ENCODE measurements at places on chromosomes 1 and 21.

GRCh38 chr1:158732524-158732923 is 12.0 kb upstream of the OR6K3 start:
- DNase-seq = no peak

DNA sequence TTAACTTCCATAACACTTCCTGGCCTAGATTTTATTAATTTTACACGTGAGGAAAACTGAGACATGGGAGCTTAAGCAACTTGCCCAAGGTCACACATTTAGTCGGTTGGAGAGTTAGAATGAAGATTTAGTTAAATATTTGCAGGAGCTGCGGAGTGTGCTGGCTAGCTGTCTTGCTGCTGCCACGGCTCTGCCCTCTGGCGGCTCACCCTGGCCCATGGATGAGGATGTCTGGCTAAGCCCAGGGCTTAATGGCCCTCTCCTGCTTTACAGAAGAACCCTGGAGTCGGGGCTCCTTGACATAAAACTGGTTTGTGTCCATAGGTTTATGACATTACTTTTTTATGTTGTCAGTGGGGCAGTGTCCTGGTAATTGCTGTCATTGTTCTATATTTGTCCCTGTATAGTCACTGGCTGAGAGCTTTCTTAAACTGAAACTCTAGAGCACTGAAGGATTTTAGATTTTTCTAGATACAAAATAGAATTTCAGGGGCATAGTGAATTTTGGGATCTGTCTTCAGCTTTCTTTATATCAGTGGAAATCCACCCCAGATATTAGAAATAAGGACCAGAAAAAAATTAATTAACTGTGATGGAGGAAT is 88.9 kb upstream of the WLS start:
- DNase-seq = peak; percentile 73

DNA sequence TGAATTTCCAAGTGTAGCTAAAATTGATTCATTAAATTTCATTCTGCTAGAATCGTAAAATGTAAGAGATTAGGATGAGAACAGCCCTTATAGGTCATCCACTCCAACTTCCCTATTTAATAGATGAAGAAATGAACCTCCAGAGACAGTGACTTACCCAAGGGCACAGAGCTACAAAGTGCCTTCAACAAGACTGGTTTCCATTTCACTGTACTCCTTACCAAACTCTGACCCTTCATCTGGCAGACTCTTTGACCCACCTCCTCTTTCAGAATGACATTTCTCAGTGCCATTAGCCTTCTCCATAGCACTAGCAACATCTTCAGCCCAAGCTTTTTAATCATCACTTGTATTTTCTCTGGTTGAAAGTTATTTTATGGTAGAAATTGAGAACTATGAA is 161.3 kb downstream of the NEK7 start:
- no peak for DNase-seq

DNA sequence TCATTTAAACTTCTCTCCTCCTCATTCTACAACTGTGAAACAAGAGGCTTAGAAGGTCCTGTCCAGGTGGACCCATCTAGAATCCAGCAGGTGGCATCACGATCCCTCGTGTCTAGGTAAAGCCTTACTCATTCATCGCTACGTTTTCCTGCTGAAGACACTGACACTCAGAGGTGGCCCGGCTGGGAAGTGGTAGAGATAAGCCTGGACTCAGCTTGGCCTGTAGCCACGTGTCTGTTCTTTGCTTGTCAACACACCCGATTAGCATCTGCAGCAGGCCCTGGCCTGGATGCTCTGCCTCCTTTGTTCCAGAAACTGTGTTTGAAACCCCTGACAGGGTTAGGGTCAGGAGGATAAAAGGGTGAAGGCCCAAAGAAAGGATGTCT is 43.4 kb downstream of the PARP1 start:
- no peak for DNase-seq

DNA sequence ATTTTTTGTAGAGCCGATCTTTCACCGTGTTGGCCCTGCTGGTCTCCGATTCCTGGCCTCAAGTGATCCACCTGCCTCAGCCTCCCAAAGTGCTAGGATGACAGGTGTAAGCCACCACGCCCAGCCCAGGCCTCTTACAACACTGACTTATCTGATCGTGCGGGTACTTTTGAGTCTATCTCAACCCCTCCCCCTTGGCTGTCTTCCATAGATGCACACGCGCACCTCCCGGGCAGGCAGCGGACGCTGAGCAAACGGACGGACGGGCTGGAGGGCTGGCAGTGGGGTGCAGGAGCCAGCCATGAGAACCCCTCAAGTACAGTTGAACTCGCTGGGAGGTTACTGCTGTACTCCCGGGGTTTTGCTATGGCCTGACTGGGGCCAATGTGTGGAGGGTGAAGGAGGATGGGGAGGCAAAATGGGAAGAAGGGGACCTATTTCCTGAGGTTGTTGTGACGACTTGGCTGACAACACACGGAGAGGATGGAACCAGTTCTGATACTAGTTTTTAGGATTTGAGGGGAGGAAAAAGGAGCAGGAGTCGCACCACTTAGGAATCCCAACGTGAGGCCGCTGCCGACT is 959 bp downstream of the CD58 start:
- no peak for DNase-seq

- peak; percentile 27 for DNase-seq
Measured at GRCh38 chr1:168098534-168099320, 38.0 kb downstream of the GPR161 start.

DNA sequence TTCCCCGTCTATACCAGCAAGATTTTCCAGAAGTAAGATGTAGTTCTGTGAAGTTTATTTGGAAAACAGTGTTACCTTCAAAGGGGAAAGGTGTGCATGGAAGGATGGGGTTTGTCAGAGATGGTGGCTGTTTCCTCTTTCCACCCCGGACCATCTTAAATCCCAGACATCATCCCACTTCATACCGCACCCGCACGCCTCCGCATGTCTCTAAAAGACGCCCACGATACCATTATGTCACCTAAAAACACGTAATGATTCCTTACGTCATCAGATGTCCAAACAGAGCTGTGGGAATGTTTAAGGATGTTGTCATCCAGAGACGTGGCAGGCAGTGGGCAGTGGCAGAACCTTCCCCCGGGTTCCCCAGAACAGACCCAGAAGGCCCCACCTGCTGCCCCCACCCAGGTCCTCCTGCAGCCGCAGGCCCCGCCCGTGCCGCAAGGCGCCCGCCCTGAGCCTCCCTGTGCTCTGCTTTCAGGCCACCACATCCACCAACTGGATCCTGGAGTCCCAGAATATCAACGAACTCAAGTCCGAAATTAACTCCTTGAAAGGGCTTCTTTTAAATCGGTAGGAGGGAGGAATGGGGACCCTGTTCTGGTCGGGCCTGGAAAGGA is 152.2 kb downstream of the PEX14 start:
- no peak for DNase-seq

DNA sequence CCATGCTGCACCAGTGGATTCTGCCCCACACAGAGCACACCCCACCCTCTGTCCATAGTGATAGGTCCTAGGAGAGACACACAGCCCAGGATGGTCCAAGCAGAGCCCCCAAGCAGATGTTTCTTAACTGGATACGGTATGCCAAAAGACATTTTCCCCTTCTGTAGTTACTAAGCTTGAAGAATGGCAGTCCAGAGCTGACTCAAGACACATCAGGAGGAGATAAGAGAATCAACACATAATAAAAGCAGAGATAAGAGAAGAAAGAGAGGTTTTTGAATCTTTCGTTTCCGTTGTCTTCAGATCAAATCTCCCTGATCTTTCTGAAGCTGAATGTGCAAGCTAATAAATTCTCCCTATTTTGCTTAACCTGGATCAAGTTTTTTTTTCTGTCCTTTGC is 21.8 kb upstream of the CASQ2 start:
- DNase-seq = no peak

DNA sequence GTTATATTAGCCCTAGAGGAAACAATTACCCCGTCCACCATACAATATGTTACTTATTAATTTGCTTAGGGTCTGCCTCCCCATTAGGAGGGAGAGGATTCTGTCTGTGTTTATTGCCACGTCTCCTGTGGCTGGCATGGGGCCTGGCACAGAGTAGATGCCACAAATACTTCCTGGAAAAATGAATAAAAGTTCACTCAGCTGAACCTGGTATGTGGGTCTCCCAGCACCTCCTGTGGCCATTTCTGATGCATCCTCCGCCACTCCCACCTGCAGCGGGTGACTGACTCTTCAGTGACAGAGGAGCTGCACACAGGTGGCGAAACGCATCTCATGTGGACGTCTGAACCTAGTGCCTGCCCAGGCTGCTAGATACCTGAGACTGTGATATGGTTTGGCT is 112.7 kb downstream of the CLIC6 start:
- DNase-seq = no peak

DNA sequence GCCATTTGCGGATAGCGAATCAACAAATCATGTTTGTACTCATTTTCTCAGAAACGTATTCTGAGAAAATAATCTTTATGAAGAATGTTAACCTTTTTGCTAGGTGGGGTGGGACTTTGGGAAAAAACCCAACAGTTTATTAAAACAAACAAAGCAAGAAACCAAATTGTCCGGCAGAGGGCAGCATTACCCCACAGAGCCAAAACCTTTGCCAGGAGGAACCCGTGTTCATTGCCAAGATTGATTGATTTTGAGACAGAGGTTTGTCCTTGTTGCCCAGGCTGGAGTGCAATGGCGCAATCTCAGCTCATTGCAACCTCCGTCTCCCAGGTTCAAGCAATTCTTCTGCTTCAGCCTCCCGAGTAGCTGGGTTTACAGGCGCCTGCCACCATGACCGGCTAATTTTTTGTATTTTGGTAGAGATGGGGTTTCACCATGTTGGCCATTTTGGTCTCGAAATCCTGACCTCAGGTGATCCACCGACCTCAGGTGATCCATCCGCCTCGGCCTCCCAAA is 70.8 kb upstream of the RHOU start:
- DNase-seq = peak; percentile 78

- DNase-seq = peak; percentile 31
Measured at GRCh38 chr1:2628933-2629626, 3.7 kb downstream of the MMEL1 start.

DNA sequence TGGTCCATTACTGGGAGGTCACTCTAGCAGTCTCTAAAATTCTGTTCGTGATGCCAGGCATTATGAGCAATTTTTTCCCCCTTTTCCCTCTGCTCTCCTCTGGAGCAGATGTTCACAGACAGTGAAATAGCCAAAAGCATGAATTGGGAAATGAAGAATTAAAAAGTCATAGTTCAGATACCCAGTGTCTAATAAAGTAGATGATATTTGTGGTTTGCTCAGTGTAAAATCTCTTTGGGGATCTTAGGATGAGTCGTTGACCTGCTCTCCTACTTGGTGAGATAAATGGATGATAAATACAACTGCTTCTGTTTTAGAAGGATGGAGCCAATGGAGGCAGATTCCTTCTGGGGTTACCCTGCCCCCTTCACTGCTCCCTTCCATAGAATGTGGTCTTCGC is 56.3 kb downstream of the KIAA0040 start:
- no peak for DNase-seq

DNA sequence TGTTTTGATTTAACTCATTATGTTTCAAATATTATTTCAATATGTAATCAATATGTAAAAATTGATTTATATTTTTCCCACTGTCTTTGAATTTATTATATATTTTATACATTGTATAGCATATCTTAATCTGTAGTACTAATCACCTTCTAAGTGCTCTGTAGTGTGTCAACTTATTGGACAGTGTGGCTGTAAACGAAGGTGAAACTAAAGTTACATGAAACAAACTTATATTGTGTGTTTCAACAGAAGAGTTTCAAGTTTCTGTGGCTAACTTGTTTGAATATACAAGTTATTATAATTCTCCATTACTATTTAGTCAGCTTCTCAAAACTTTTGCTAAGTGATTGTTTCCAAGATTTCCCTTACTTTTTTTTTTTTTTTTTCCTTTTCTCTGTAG is 175.8 kb downstream of the DHRS3 start:
- DNase-seq = no peak

DNA sequence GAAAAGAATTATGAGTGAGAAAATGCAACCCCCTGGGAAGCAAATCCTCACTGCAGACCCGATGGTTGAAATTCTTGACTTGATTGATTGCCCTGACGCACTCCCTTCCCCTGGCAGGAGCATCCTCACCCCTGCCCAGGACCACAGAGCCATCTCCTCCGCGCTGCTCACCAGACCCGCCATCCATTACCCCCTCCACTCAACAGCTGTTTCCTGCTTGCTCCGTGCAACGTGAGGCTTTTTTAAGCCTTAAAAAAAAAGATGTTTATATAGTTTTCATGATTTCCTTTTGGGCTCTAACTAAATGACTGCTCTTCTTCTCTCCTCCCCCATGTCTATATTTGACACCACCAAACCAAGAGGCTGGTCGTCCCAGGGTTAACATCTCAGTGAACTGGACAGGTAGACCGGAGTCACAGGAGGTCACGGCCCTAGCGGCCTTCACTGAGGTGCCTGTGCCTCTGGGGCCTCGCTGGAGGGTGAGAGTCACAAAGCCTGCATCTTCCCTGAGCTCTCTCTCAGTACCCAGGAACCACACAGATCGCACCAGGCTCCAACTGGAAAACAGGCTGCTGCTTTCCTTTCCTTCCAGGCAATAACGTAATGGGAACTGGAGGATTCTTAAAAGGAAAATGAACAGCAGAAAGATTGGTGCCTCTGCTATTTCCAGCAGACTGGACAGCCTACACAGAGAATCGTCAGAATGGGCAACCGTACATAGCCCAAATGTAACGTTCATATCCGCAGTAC is 49.8 kb downstream of the ZBTB18 start:
- no peak for DNase-seq

DNA sequence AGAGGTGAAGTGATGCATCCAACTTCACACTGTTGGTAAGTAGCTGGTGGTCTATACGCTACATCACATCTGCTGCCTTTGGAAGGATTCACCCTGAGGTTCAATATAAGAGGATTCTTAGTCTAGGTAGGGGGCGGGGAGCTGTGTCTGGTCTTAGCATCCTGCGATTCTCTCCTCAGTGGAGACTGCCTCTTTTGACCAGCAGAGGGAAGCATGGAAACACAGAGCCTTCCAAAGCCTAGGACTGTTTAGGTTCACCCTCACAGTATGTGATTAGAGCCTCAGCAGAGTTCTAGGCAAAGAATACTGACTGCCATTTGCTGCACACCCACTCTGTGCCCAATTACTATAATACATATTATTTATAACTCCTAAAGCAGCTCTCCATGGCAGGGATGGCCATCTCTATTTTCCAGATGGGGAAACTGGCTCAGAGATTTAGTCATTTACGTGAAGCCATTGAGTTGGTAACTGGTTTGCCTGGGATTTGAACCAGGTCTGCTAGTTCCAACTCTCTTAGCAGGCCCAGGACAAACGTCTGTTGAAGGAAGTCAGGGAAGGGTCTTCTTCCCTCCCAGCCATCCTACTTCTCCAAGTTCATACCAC is 28.9 kb upstream of the EFCAB14 start:
- peak; percentile 72 for DNase-seq

GRCh38 chr1:242017580-242018233 is 18.8 kb upstream of the MAP1LC3C start:
- DNase-seq = peak; percentile 81

- peak; percentile 62 for DNase-seq
Measured at GRCh38 chr1:235503403-235504121, 690 bp downstream of the B3GALNT2 start.

- DNase-seq = no peak
Measured at GRCh38 chr1:1602304-1602967, 2.5 kb upstream of the FNDC10 start.

GRCh38 chr1:108079440-108080025 is 114.6 kb upstream of the VAV3 start:
- no peak for DNase-seq

- no peak for DNase-seq
Measured at GRCh38 chr1:160168609-160169369, 17.4 kb downstream of the ATP1A4 start.

Measured in D341Med (cell line).